ENCODE measurements at places on chromosomes 12 and 14.

GRCh38 chr12:67925077-67925476, 64.2 kb upstream of the IFNG-AS1 start:
- peaks cover 9% of the 10 kb centered on the region for H3K4me1 ChIP-seq
- DNase-seq: no peak
- H3K36me3 ChIP-seq: no peaks in the 10 kb centered on the region
- H3K4me3 ChIP-seq: no peak overlapping the region

GRCh38 chr14:56181681-56182085, 63.5 kb downstream of the PELI2 start:
- H3K36me3 ChIP-seq: peaks cover 10% of the 10 kb centered on the region
- no peak overlapping the region for H3K4me3 ChIP-seq
- no peak for DNase-seq

GRCh38 chr12:29216266-29216665, 67.2 kb downstream of the FAR2 start:
- no peak overlapping the region for H3K4me3 ChIP-seq
- DNase-seq: no peak
- H3K36me3 ChIP-seq: no peaks in the 10 kb centered on the region
- no peak overlapping the region for H3K27ac ChIP-seq

DNA sequence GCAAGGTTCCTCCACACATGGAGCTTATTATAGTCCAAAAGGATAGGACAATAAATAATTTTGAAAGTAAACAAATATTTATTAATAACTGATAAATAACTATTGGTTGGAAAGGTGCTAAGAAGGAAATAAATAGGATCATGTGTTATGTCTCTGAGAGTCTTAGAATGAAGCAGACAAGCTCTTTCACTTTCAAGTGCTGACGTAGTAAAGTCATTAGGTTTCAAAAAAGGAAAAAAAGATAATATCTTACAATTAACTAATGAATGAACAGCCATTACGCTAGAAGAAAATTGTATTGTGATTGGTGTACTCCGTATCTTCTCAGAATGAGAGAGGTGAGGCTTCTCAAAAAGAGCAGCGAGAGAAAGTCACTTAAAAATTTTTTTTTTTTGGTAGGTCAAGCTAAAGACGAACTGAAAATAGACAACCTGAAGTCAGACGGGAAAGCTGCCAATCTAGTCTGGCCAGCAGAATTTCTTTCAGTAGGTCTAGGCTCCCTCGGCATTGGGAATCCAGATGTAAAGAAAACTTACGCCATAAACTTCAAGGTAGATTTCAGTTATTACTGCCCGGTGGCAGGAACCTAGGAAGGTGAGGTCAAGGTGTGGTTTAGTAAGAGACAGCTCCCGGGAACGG, 583 bp upstream of the LEMD3 start:
- H3K36me3 ChIP-seq: peaks cover 3% of the 10 kb centered on the region
- peak overlapping the region; percentile 99 for H3K4me3 ChIP-seq
- peak overlapping the region; percentile 98 for H3K27ac ChIP-seq
- no peak for DNase-seq
- H3K4me1 ChIP-seq: peaks cover 28% of the 10 kb centered on the region

DNA sequence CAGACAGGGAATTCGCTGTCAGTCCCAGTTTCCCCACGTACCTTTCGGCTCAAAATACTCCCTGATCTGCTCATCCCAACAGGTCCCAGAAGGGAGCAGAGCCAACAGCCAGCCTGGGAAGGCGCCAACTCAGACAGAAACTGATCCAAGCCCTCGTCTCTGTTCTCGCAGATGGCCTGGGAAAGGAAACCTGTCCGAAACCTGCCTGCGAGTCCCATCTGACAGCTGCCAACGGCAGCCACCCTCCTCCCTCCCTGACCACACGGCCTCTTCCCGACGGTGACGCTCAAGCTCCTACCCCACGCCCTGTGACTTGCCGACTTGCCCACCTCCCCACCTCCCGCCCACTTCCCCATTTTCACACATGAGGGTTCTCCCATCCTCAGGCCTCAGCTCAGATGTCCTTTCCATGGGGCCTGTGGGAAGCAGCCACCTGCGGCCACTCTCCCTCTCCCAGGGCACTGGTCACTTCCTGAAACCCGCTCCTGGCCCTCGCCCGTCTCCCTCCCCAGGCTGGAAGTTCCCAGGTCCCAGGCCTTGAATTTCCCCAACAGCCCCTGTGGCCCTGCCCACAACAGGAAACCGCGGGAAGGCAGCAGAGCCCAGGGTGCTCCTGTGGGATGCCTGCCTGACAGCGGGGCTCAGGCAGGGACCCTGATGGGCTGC, 60.9 kb upstream of the FBRSL1 start:
- H3K27me3 ChIP-seq: no peaks in the 10 kb centered on the region
- H3K4me3 ChIP-seq: peak overlapping the region; percentile 72
- peaks cover 18% of the 10 kb centered on the region for H3K4me1 ChIP-seq
- H3K27ac ChIP-seq: no peak overlapping the region
- H3K36me3 ChIP-seq: peaks cover 4% of the 10 kb centered on the region

DNA sequence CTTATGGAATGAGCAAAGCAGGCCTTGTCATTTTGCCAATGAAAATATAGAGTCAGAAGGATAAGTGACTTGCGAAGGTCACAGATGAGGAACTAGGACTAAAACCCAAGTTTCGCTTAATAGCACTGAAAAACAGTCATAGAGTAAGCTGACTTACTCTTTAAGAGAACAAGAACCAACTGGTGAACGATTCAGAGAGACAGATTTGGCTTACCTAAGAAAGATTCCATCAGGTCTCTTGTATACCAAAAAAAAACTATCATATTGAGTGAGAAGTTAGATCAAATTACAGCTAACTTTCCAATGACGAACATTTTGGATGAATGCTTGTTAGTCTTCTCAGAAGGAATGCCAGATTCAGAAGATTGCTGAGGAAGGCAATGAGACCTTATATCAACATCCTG, 74.2 kb downstream of the ZFC3H1 start:
- H3K36me3 ChIP-seq: no peaks in the 10 kb centered on the region
- peaks cover 67% of the 10 kb centered on the region for H3K27me3 ChIP-seq
- H3K4me1 ChIP-seq: no peaks in the 10 kb centered on the region
- no peak for DNase-seq

GRCh38 chr12:50166799-50167048, 445 bp downstream of the CERS5 start:
- peak overlapping the region; percentile 92 for H3K4me3 ChIP-seq
- H3K27me3 ChIP-seq: no peaks in the 10 kb centered on the region
- H3K27ac ChIP-seq: peak overlapping the region; percentile 79
- no peak for DNase-seq
- no peaks in the 10 kb centered on the region for H3K36me3 ChIP-seq

GRCh38 chr12:128265566-128265965, 1.4 kb upstream of the TMEM132C start:
- no peaks in the 10 kb centered on the region for H3K36me3 ChIP-seq
- no peak for DNase-seq
- peaks cover 13% of the 10 kb centered on the region for H3K27me3 ChIP-seq
- no peak overlapping the region for H3K27ac ChIP-seq
- H3K4me1 ChIP-seq: no peaks in the 10 kb centered on the region

- no peak for DNase-seq
- H3K4me3 ChIP-seq: no peak overlapping the region
- peaks cover 3% of the 10 kb centered on the region for H3K36me3 ChIP-seq
- H3K27me3 ChIP-seq: no peaks in the 10 kb centered on the region
Measured at GRCh38 chr12:103819312-103819711, 21.7 kb downstream of the NT5DC3 start.

- no peak for DNase-seq
- no peak overlapping the region for H3K4me3 ChIP-seq
- no peaks in the 10 kb centered on the region for H3K27me3 ChIP-seq
- H3K27ac ChIP-seq: no peak overlapping the region
- H3K36me3 ChIP-seq: no peaks in the 10 kb centered on the region
Measured at GRCh38 chr12:92547420-92547819, 155.4 kb upstream of the PLEKHG7 start.

- no peak overlapping the region for H3K27ac ChIP-seq
- DNase-seq: no peak
- no peaks in the 10 kb centered on the region for H3K36me3 ChIP-seq
- no peak overlapping the region for H3K4me3 ChIP-seq
Measured at GRCh38 chr12:56699020-56699661, 11.1 kb upstream of the PTGES3 start.

DNA sequence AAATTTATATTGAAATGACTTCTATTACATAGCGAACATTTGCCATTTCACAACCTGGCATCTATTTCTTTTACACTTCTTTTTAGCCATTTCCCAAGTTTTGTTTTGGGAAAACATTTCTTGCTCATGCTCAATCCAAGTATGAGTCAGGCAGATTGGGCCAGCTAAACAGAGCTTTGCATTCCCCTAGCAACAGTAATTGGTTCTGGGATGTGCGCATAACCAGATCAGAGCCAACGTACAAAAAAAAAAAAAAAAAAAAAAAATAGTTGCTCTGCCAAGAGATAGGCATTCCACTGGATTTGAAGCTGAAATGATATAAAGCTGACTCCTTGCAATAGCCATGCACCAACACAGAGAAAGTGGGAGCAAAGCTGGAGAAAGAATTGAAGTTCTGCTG, 37.5 kb downstream of the PLCZ1 start:
- H3K4me1 ChIP-seq: no peaks in the 10 kb centered on the region
- DNase-seq: no peak
- no peak overlapping the region for H3K4me3 ChIP-seq
- no peaks in the 10 kb centered on the region for H3K27me3 ChIP-seq

- peak overlapping the region; percentile 10 for H3K27ac ChIP-seq
- peaks cover 12% of the 10 kb centered on the region for H3K4me1 ChIP-seq
- DNase-seq: no peak
Measured at GRCh38 chr14:94124582-94125377, 4.6 kb downstream of the IFI27L2 start.

GRCh38 chr12:88238406-88238805, 96.3 kb downstream of the TMTC3 start:
- peaks cover 2% of the 10 kb centered on the region for H3K4me1 ChIP-seq
- no peaks in the 10 kb centered on the region for H3K36me3 ChIP-seq
- H3K27ac ChIP-seq: no peak overlapping the region
- H3K4me3 ChIP-seq: no peak overlapping the region

- H3K4me1 ChIP-seq: no peaks in the 10 kb centered on the region
- no peak overlapping the region for H3K27ac ChIP-seq
Measured at GRCh38 chr14:56358275-56358674, 221.3 kb upstream of the TMEM260 start.

- H3K4me1 ChIP-seq: peaks cover 22% of the 10 kb centered on the region
- H3K27ac ChIP-seq: peak overlapping the region; percentile 98
- peak overlapping the region; percentile 94 for H3K4me3 ChIP-seq
Measured at GRCh38 chr12:76029982-76030340, 1.6 kb downstream of the PHLDA1 start.

DNA sequence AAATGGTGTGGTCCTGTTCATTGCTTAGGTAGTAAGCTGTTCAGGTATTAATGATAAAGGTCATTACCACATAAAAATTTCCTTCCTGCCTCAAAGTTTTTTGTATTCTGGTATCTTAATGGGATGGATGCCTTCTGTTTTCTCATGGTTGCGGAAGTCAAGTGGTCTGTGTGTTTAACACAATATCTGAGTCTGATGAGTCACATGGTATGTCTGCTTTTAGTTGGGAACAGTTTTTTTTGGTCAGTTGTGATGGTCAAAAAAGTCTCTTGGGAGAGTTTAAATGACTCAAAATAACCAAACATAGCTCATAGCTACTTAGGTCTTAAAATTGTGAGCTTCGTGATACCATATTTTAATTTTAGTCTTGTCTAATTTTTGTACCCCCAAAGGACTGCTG, 40.7 kb downstream of the STK38L start:
- DNase-seq: no peak
- no peaks in the 10 kb centered on the region for H3K27me3 ChIP-seq
- no peak overlapping the region for H3K4me3 ChIP-seq
- H3K27ac ChIP-seq: peak overlapping the region; percentile 32

GRCh38 chr12:77104286-77104685, 38.9 kb upstream of the E2F7 start:
- peaks cover 10% of the 10 kb centered on the region for H3K27me3 ChIP-seq
- no peaks in the 10 kb centered on the region for H3K4me1 ChIP-seq
- DNase-seq: no peak
- no peak overlapping the region for H3K4me3 ChIP-seq

DNA sequence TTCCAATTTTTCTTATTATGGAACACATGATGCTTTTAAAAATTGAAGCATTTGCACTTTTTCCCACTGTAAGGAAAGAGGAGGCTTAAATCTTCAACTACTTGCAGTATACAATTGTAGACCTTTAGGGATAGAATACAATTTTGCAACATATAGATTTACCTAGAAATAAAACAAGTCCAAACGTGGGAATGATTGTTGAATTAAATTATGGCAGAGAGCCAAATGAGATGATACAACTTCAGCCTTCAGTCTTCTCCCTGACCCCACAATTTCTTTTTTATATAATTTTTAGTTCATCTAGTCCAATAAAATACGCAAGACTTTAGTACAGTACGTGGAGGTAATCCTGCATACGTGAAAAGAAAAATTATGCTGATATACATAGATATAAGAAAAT, 666.5 kb downstream of the SLC16A7 start:
- H3K4me1 ChIP-seq: no peaks in the 10 kb centered on the region
- no peak for DNase-seq

GRCh38 chr12:80802652-80803400, 86.1 kb downstream of the MYF5 start:
- no peaks in the 10 kb centered on the region for H3K4me1 ChIP-seq

DNA sequence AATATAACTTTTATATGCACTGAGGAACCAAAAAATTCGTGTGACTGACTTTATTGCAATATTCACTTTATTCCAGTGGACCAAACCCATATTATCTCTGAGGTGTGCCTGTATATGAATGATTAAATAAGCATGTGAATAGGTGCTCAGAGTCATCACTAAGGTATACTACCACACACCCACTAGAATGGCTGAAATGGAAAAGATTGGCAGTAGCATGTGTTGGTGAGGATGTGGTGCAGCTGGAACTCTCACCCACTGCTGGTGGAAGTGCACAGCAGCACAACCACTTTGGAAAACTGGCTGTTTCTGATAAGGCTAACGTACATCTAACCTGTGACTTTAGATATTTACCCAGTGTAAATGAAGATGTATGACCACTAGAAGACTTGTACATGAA, 36.8 kb downstream of the GOLGA5 start:
- H3K4me3 ChIP-seq: no peak overlapping the region
- H3K36me3 ChIP-seq: peaks cover 14% of the 10 kb centered on the region
- peaks cover 9% of the 10 kb centered on the region for H3K4me1 ChIP-seq
- no peaks in the 10 kb centered on the region for H3K27me3 ChIP-seq
- DNase-seq: no peak

GRCh38 chr12:104799458-104799857, 158.6 kb downstream of the SLC41A2 start:
- H3K4me1 ChIP-seq: peaks cover 5% of the 10 kb centered on the region
- no peak overlapping the region for H3K27ac ChIP-seq
- no peak overlapping the region for H3K4me3 ChIP-seq
- peaks cover 3% of the 10 kb centered on the region for H3K36me3 ChIP-seq
- peaks cover 28% of the 10 kb centered on the region for H3K27me3 ChIP-seq
